Right atrium auricular region (tissue), 2 donors: ENCODE measurements at places on chromosomes 16 and 17.

- DNase-seq, result no peak
Measured at GRCh38 chr17:73957564-73957963, 245.9 kb upstream of the RPL38 start.

DNA sequence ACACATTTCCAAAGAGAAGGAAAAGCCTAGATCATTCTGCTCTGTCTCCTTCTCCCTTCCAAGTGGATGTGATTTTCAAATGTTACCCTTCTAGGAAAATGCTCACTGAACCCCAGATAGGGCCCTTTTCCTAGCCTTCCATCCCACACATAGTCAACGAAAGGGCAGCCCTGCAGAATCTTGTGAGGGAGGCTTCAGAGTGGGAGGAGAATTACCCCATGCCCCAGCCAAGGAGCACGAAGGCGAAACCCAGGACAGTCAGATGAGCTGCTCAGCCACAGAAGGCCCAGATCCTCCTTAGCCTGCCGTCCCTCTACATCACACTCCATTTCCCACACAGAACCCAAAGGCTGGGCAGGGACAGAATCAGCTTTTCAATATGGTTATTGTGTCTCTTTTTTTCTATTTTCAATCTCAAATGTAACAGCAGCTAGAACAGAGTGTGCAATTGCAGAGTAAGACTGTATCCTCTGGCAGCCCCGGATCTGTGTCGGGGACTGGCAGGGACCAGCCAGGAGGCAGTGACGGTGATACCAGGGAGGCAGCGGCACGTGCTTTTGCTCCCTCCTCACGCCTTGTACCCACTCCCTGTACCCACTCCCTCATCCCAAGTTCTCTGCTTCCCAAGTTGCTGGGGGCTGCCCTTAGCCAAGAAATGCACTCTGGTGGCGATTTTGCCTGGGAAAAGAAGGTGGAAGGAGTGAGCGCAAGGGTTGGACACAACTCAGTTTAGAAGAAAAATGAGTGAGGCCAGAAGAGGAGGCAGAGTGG lies 3.7 kb upstream of the SDK2 start:
- DNase-seq, result no peak

- no peak for DNase-seq
Measured at GRCh38 chr17:74796866-74797265, 20.7 kb upstream of the NAT9 start.

DNA sequence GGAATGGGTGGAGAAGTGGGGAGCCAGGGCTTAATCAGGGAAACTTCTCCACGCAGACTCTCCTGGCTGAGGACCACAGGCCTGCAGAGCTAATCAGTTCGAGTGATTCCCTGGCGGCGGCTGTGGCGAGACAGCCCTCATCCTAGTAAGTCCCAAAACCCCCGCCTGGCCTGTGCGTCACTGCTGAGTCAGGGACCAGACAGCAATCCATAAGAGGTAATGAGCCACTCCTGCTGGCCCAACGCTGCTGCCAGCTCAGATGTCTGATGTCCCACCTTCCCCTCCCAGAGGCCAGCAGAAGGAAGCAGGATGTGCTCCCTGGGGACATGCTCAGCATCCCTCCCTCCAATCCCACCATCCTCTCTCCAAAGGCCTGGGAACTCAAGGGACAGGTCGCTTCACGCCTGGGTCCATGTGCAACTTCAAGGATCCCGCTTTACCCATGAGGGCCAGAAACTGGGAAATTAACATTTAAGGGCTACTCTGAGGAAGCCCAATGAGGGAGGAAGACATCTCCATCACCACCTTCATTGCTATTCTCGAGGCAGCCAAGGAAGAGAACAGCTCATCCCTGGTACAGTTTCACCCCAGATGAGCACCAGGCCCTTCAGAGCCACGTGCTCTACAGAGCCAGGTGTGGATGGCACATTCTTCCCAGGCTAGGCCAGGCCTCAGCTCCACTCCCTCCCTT lies 7.9 kb downstream of the ACLY start:
- no peak for DNase-seq

DNA sequence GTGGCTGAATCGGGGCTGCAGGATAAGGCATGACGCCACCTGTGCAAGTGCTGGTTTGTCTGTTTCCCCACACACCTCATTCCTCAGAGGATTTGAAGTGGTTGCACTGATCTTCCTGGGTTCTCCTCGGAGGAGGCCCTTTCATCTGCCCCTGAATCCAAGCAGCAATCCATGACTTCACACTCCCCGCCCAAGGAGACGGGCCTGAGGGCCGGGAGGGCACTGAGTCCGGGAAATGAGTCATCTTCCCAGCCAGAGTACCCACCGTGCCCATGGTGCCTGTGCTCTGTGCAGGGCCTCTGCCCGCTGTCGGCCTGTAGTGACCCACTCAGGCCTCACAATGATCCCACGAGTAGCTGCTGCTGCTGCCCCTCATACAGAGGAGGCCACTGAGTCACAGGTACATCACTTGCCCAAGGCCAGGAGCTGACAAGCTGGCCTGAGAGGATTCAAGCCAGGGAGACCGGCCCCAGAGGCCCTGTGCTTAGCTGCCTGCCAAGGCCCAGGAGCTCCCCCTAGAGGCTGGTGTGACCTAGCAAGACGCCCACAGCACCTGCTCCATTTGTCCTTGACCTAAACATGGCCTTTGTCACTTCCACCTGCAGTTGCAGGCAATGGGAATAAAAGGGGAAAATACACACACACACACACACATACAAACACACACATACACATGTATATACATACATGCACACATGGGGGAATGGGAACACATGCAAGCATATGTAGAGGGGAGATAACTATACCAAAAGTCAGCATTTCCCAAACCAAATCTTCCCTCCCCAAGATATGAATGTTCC lies 240.0 kb downstream of the C16orf95 start:
- no peak for DNase-seq

- DNase-seq, result no peak
Measured at GRCh38 chr17:74016461-74016860, 187.0 kb upstream of the RPL38 start.

DNA sequence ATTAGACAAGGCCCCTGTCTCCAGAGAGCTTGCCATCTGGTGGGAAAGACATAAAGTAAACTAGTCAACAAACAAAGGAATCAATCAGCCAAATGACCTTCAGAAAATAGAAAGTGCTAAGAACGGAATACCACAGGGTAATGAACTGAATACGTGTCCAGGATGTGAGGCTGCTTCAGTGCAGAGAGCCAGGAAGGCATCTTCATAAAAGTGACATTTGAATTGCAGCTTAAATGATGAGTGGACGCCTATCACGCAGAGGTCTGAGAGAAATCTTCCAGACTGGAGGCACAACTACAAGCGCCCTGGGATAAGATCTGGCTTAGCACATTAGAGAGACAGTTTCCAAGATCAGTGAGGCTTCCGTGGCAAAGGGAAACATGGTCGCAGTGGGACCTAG lies 574.1 kb upstream of the CDH8 start:
- DNase-seq, result no peak

GRCh38 chr16:57996406-57997175 lies 3.9 kb downstream of the ZNF319 start:
- no peak for DNase-seq

- DNase-seq, result no peak
Measured at GRCh38 chr16:19175492-19176262, 7.6 kb downstream of the SYT17 start.

DNA sequence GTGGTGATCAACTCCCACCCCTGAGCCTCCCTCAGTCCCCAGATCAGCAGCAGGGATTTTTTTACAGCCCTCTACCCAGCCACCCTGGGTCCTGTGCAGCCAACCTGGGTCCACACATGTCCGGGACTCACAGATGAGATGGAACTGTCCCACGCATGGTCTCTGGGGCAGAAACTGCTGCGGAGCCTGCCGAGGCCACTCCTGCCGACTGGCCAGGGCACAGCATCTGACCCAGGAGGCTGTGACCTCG lies 48.0 kb upstream of the ZCCHC14 start:
- DNase-seq, result no peak

GRCh38 chr16:1458977-1459341 lies 14.6 kb upstream of the CCDC154 start:
- no peak for DNase-seq
